Umbilical cord (tissue), 2 donors: ENCODE measurements at places on chromosomes 4 and X.
A peak's percentile ranks its signal among the peaks of the same experiment; 100 is the strongest.

DNA sequence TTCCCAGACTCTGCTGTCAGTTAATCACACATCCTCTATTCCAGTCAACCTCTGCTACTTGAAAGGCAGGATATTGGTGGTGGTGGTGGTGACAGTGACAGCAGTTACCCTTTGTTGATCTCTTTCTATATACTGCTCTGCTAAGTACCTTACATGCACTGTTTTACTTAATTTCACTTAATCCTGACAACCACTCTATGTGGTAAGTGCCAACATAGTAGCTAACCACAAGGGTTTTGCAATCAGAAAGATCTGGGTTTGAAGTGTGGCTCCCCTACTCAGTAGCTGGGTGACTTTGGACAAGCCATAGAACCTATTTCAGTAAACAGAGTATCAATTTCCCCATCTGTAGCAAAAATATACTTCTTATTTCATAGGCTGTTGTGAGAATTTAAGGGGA lies 24.2 kb upstream of the F9 start:
- DNase-seq, result no peak

DNA sequence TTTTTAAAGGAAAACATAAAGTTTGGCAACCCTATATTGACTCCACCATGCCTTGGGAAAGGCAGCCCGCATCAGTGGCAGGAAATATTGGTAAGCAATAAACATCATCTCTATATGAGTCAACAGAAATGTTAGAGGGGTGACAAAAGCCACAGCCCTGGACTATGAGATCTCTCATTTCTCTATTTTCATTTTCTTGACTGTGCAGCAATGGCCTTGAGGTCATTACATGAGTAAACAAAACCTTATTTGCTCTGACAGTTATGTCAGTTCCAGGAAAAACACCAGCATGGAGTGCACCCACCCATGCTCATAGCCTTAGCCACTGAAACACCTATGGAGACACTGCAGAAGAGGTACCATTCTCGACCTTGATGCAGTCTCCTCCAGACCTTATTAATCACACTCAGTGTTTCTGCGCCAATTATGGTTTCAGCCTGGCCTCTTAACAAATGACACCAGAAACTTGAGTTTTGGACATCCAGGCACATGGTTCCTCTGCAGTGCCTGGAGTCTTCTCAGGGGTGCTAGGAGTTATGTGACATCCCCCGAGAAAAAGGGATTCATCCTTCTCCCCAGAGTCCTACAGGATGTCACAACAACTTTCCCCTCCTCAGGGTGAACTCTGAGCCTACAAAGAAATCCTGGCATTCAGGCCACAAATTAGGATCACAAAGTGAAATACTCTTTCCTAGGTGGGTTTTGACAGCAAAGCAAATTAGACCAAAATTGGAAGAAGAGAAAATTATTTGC lies 16.0 kb upstream of the HPGD start:
- no peak for DNase-seq

GRCh38 chr4:76578002-76578560 lies 143.1 kb downstream of the SHROOM3 start:
- no peak for DNase-seq

DNA sequence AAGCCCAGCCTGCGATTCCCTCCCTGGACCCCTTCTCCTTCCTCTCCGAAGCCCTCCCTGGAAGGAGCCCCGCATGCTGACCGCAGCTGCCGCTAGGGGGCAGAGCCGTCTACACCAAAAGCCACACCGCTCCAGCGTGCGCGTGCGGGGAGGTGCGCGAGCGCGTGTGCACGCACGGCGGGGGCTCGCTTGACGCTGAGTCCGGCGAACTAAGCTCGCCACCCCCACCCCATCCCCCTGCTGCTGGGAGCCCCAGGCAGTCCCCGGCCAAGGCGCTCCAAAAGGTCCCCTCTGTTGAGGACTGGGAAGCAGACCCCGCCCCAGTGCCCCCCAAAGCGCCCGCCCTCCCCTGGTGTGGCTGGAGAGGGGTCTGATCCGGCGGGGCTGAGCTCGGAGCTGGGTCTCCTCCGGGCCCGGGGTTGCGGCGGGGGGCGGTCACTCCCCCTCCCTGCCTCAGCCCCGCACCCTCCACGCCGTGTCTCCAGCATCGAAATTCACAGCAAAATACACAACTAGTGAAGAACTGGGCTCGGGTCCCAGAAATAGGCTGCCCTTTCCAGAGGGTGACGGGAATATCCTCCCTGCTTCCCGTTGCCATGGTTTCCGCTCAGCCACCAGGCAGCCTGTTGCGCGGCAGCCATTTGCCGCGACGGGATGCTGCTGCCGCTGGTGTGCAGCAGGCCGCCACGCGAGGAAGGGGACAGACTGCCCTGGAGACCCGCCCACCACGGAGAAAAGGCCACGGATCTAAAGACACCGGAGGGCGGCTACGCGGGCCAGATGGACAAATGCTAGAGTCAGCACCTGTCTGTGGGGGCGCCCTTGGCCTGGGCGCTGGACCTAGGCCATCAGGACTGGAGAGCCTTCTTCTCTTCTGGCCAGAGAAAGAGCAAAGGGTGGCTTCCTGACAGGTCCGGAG lies 11.2 kb upstream of the CCNQ start:
- DNase-seq, result peak; percentile 76

DNA sequence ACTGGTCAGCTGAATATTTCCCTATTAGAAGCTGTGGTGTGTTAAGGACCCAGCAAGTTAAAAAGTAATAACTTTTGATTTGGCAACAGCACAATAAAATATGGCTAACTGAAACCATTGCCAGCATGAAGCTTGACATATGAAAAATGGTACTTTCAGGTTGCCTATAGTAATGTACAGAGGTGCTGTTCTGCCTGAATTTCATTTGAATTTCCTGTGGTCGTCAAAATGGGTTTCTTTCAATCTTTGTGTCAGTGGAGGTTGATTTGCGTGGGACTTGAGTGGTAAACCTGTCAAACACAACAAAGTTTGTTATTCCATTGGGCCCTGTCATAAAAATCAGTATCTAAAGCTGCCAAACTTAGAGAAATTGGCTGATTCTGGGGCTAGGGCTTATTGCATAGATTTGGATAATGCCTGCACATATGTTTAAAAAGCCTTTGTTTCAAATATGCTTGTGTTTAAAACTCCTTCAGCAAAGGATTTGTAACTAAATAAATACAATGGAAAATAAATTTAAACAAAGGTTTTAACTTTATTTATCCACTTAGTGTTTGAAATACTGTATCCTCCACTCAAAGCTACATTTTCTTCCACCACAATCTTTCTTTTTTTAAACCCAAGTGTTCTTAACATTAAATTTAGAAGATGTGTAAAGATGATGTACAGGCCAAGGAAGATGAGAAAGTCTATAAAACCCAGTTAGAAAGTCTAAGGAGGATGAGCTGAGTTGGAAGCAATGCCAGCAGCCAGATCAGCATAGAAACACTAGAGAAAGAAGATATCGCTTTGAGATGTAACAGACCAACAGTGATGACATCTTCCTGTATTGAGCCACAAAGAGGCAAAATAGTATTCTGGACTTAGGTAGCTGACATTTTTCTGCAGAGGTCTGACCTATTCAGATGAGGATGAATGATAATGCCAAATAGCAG lies 134.8 kb upstream of the GIMD1 start:
- peak; percentile 97 for DNase-seq

DNA sequence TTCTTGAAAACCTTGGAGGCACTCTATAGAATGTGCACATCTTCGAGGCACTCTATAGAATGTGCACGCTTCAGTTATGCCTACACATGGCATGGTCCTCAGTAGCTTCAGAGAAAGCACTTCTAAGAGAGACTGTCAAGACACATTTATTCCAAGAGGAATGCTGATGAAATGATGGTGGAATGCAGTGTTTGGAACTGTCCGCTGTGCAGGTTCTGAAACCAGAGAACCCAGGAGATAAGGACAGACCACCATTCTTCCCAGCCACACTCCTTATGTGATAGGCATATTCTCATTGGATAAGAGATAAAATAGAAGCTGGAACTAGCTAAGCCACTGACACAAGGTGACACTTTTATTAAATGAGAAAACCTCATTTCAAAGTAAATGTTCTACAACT lies 263.3 kb downstream of the NLGN4X start:
- DNase-seq, result no peak

GRCh38 chrX:68363984-68364383 lies 69.3 kb downstream of the OPHN1 start:
- DNase-seq, result no peak

- DNase-seq, result peak; percentile 46
Measured at GRCh38 chr4:145347684-145348083, 134.0 kb upstream of the SMAD1 start.

GRCh38 chrX:50818986-50819385 lies 5.0 kb upstream of the SHROOM4 start:
- no peak for DNase-seq

GRCh38 chr4:154406018-154406795 lies 85.4 kb downstream of the DCHS2 start:
- no peak for DNase-seq

GRCh38 chrX:18389966-18390365 lies 35.4 kb upstream of the CDKL5 start:
- DNase-seq, result no peak

DNA sequence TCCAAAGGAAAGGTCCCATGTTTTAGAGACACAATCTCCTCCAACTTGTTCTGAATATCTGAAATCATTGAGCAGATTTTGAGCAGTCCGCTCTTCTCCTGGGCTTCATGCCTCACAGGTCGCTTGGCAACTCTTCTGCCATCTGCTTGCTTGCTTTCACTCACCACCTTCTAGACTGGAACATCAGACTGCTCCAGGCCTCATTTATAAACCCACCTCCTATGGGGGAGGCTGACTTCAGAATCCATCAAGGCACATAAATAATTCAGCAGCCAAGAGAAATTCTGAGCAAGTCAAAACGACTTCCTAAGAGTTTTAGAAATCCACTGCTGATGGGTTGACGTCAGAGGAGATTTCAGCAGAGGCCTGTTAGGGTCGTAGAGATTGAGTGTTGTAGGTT lies 64.1 kb downstream of the FAM184B start:
- peak; percentile 10 for DNase-seq

GRCh38 chr4:47838445-47838844 lies 578 bp upstream of the CORIN start:
- no peak for DNase-seq

DNA sequence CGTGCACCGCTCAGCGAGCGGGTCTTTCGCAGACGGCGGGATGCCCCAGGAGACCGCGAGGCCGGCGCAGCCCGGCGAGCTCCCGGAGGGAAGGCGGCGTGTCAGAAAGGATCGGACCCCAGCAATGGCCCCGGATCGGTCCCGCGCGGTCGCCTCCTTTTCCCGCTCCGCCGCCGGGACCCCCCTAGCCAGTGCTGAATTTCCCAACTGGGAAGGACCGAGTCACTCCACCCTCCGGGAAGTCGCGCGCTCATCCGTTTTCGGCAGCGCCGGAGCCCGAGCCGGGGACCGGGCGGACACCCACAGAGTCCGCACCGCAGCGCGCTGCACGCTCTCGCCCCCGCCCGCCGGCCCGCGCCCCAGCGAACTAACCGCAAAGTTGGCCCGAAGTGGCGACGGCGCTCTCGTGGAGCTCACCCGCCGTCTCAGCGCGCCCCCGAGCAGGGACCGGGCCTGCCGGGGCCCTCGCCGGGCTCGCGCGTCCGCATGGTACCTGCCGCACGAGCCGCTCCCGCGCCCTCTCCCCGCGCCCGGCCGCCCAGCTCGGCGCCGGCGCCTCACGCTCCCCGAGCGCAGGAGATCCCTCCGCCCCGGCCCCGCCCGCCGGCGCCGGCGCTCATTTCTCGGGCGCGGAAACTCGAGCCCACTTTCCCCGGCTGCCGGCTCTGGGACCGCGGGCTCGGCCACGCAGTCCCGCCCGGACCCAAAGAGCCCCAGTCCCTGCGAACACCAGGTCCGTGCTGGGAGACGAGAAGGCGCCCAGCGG lies at the start of gene FAT1:
Gene FAT1, minus strand, starts transcription at position 565 of the 766 bp plus-strand sequence. CDS start 14,029 bp downstream, outside the sequence.
- peak; percentile 74 for DNase-seq

GRCh38 chrX:270848-271367 lies 10.3 kb upstream of the PLCXD1 start:
- no peak for DNase-seq
